CD4-positive, alpha-beta memory T cell (primary cell): ENCODE measurements at places on chromosomes 6 and 20.

- DNase-seq = no peak
Measured at GRCh38 chr20:44209686-44210405, 725 bp downstream of the OSER1 start.

DNA sequence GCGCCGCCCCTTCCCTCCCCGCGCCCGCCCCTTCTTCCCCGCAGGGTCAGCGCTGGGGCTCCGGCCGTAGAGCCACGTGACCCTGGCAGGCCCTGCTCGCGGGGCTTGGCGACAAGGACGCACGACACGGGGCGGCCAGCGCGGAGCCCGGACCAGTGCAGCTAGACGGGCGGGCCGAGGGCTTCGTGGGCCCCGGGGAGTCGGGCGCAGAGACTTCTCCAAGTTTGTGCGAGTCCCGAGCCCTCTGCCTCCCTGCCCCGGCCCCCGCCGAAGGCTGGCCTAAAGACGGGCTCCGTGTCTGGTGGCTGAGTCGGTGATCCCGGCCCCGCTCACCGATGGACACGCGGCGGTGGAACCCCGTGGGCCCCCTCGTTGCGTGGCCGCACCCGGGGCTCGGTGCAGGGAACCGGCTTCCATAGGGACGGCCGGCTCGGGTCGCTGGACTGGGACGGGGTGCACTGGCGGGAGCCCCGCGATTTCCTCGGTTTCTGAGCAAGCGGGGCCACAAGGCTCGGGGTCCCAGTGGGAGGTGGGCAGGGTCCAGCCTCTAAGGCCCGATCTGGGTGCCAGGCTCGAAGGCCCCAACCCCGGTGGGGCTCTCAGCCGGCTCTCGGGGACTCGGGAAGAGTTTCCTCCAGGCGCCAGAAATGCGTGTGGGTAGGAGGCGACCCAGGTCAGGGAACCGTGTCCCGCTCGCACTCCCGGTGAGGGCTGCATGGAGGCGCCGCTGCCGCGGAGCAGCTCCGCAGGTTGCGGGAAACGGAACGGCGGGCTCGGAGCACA, 452 bp upstream of the GATA5 start:
- no peak for DNase-seq

DNA sequence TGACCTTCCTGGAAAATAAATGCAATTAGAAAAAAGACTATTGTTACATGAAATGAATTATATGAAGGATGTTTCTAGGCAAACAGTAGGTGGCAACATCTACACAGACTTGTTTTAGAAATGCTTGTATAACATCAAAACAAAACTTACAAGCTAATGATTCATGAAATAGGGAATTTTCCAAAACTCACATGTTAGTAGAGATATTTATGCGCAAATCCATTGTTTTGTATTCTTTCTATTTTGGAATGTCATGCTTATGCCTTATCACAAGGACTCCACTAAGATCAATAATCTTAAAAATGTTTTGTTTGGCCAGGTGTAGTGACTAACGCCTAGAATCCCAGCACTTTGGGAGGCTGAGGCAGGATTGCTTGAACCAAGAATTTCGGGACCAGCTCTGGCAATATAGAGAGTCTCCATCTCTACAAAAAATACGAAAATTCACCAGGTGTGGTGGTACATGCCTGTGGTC, 32.3 kb upstream of the LGSN start:
- DNase-seq = no peak

DNA sequence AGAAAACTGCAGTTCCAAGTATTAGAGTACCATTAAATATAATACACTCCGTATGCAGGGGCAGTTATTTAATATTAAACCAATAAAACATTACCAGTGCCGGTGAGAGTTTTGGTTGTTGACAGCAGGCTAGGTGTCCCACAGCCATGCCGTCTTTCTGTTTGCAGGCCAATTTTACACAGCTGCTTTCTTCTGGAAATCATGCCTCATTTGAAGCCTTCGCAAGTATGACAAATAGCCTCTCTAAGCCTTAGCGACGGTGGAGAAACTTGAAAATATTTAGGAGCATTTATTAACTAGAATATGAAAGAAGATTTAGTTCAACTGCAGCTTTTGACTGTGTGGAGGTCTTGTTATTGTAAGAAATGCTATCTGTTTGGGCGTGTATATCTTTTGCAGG, 226.0 kb downstream of the BMP2 start:
- no peak for DNase-seq

DNA sequence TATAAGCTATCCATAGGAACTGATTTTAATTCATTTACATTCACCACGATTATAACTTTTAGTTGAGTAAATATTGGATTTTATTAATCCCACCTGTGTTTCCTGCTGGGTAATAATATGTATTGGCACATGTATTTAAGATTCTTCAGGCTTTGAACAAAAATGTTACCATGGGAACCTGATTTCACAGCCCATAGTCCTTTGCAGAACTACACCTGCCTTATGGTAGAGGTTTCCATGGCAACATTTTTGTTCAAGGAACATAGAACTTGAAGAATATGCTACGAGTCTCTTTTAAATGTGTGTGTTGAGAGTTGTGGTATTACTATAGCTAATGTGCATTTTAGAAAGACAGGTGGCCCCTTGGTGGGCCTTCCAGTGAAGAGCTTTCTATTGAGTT, 317.4 kb downstream of the SAMD5 start:
- DNase-seq = no peak

DNA sequence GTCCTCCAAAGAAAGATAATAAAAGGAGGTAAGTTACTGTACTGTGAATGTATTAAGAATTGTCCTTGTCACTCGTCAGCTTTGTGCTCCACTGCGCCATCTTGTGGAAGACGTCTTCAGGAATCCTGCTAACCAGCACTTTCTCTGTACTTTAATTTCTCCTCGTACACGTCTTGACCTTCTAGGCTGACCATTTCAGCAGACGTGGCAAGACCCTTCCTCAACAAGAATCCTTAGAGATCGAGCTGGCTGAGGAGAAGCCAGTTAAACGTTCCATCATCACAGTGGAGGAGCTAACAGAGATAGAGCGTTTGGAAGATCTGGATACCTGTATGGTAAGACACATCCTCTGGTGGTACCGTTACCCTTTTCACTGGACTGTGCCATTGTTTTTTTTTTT, 95.5 kb upstream of the SCGN start:
- DNase-seq = peak; percentile 52

- DNase-seq = peak; percentile 39
Measured at GRCh38 chr6:99467509-99468106, 42.5 kb upstream of the PNISR start.

GRCh38 chr6:42093582-42094329, 43.4 kb downstream of the TAF8 start:
- DNase-seq = no peak

- no peak for DNase-seq
Measured at GRCh38 chr20:53900380-53900999, 169.9 kb downstream of the BCAS1 start.

GRCh38 chr6:28974505-28974904, 30.6 kb downstream of the ZNF311 start:
- DNase-seq = no peak

DNA sequence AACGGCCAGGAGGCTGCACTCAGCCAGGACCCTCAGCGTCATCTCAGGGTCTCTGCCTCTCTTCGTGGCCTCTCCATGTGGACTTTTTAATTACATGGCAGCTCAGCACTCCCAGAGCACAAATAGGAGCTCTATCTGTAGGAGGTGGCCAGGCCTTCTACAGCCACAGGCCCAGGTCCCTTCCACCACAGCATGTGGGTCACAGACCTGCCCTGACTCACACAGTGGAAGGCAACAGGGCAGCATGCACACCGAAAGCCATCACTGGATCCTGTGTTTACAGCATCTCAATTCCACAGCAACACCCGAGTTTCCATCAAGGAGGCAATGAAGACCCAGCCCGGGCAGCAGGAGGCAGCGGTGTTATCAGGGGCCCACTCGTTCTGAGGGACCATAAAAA, 65.8 kb upstream of the CD93 start:
- DNase-seq = no peak

DNA sequence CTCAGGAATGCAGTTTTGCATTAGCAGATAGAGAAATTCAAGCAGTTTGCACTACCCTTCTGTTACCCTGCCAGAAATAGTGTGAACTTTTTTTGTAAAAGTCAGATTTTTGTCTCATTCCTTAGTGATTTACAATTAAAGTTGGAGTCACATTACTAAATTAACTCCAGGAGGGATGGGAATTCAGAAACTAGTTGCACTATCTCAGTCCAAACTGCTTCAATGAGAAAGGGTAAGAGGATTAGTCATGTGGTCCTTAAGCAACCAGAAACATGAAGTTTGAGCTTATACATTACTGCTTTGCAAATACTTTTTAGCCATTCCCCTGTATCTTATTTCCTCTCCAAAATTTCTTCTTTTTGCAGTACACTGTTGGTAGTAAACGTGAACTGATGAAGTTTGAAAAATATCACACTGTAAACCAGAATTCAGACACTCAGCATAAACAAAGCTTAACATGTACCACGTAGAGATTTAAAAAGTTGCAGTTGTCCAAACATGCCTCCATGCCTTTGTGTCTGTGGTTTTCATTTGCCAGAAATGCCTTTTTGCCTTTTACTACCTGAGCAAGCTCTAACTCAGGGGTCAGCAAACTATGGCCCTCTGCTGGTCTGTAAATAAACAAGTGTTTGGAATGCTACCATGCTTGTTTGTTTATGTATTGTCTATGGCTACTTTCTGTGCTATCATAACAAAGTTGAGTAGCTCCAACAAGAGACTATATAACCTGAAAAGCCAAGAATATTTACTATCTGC, 49.7 kb downstream of the TP53INP2 start:
- DNase-seq = no peak

- DNase-seq = no peak
Measured at GRCh38 chr6:39426073-39426456, 103.6 kb upstream of the KCNK16 start.

GRCh38 chr6:153852481-153852880, 186.6 kb upstream of the OPRM1 start:
- no peak for DNase-seq

DNA sequence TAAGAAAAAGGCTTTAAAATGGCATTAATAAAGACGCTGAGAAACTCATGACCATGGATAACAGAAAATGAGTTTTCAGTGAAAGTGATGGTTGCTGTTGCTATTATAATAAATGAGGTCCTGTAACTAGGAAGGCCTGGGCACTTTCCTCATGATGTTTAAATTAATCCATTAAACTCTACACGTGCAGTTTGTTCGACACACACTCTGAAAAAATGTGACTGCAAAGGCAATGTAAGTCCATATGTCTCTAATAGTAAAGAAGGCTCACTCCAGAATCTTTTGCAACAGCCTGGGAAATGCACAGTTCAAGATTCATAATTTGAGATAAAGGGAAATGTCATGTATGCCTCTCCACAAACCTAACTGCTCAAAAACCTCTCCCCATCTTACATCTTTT, 153.4 kb downstream of the COL12A1 start:
- DNase-seq = no peak

GRCh38 chr20:45852326-45852725, 4.9 kb downstream of the ACOT8 start:
- DNase-seq = no peak

DNA sequence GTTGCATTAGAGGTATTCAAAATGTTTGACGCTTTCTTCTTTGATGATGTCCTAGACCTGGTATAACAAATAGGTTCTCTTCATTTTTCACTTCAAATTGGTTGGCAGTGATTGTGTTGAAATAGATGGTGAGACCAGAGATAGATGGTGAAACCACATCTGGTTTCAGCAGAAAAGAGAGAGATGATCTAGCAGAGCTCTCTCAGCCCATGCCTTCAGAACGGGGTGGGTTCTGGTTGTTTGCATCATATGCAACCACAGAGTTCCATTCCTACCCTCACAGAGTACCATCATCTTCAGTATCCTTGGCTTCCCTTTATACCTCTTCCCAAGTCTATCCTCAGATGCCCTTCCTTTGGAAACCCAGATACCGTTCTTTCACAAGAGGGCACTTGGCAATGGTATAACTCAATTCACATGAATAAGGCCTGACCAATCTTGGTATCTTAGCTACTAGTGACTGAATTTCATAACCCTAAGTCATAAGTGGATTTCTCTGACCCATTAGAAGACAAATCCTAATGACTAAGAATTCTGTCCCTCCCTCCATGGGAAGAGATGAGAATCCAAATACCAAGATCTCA, 93.7 kb downstream of the UBE3D start:
- no peak for DNase-seq

DNA sequence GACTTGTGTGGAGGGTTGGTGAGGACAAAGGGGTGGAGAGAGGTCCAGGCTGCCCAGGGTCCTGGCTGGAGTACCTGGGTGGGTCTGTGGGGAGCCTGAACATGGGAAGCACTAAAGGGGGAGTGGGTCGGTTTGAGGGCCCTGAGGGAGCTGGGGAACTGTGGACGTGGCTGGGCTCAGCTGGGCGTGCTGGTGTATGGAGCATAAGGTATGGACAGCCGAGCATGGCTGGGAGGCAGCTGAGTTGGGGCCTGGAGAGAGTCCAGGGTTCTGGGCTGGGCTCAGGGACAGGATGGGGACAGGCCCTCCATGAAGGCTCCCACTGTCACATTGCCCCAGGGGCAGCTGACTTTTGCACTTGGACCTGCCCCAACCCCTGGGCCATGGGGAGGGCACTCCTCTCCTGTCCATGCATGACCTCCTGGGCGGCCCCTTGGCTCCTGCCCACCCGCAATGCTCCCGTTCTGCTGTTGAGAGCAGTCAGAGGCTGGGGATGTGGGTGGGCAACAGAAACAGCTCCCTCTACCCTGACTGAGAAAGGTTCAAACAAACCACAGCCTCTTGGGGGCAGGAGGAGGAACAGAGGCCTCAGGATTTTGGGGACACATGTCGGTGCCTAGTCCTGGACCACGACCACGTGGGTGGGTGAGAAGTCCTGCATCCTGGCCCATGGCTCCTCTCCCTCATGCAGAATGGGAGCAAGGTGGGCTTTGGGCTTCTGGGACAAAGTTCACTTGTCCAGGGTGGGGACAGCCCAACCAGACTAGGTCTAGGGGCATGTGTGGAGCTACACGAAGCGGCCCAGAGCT, 4.5 kb downstream of the C20orf204 start:
- no peak for DNase-seq

DNA sequence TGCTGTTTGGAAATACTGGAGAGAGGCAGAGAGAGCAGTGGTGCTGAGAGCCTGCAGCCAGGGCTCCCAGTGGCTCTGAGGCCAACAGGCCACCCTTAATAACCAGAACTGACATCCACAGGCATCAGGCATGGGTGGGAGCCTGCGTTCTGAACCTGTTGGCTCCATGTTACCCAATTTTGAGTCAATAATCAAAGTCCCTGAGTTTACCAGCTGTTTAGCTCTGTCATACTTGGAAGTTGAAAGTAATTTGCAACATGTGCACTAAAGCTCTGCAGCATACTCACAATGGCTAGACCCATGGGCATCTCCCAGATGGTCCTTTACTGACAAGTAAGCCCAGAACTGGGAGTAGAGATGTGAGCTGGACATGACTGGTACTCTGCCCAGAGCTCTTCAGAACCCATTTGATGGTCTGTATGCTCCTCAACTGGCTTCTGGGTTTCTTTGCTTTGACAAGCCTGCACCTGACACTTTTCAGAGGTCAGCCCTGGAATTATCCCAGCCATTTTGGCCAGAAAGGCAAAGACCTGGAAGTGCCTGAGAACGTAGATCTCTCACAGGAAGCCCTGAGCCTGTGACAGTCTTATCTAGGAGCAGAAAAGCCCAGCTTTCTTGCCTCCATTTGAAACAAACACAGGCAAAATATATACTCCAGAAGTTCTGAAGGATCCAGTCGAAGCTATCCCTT, 122.4 kb upstream of the CITED2 start:
- DNase-seq = no peak

- DNase-seq = no peak
Measured at GRCh38 chr6:131787766-131788712, 19.8 kb upstream of the ENPP1 start.
